ENCODE measurements at places on chromosomes 12 and 14.

DNA sequence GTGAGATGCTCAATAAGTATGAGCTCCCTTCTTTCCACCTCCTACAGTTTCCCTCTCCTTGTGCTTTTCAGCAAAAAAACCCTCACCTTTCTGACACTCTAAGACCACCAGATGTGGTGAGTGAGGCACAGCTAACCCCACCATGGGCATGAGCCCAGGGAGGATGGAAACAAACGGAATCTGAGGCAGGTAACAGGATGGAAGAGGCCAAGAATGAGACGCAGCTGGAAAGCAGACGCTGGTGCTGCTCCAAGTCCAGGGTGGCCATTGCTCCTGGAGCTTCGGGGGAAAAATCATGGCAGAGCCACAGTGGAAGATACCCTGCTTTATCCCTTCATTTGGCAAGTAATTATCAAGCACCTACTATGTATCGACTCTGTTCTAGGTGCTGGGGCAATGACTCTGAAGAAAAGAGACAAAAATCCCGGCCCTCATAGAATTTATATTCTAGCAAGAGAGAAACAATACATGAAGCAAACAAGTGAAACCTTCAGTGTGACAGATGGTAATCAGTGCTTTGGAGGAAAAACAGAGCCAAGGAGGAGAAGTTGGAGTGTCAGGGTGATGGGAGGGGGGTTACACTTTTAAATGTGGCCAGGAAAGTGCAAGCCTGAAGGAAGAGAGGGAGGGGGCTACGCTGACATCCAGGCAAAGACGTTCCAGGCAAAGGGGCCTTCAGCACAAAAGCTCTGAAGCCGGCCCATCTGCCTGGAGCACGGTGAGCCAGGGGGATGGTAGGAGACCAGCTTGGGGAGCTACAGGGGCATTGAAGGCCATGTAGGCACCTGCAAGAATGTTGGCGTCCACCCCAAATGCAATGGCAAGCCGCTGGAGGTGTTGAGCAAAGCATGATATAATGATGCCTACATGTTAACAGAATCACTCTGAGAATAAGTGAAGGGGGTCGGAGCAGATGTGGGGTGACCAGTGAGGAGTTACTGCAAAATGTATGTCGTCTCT is 154.2 kb downstream of the DPF3 start:
- no peak for DNase-seq

DNA sequence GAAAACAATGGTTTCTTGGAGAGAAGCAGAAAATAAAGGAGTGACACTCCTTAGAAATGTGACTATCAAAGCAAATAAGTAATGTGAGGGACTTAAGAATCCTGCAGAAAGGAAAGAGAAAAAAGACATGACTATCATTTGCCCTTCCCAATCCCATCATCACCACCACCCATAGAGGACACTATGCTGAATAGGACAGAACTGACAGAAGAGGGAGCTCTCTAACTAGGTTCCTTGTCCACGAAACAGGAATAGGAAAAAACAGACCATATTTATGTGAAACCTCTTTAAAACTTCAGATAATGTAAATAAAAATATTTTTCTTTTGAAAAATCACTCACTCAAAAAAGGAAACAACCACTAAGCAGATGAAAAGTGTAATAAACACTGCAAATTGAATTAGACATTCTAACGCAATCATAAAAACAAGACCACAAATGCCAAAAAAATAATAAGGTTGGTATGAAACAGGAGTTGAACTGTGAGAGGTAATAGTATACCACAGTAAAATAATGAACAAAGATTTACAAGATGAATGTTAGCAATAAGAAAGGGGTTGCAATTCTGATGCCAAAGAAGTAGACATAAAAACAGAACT is 24.1 kb downstream of the KLRD1 start:
- DNase-seq, result no peak

GRCh38 chr14:50775357-50775756 is 55.6 kb downstream of the NIN start:
- DNase-seq, result no peak

DNA sequence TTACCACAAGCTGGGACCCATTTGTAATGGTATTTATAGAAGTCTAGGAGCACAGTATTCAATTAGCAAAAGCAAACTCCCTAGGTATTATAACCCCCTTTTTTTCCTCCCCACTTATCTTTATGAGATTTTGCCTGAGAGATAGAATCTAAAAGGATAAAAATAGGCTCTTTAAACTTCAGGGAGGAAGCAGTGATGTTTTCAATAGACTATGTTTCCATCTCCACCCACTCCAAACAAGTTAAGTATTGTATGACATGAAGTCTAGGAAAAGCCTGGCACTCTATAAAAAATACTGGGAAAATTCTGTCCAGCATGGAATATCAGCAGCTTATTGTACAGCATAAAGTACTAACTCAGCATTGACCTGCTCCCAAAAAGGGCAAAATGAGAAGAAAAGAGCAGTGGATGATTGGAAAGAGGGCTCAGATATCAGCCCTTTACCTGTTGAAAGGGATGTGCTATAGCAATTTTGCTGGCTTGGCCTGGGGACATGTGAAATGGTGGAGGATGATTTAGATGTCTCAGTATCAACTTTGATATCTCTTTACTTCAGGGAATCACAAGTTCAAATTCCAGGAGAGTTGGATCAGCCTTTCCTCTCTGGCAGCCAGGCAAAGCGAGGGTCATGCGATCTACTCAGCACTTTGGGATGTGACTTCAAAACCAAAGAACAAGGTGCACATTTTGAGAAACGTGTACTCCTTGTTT is 72.4 kb downstream of the IGF1 start:
- DNase-seq, result no peak

- DNase-seq, result no peak
Measured at GRCh38 chr12:101780599-101780998, 41.3 kb upstream of the SYCP3 start.

- no peak for DNase-seq
Measured at GRCh38 chr12:16021676-16022075, 110.5 kb downstream of the DERA start.

- DNase-seq, result no peak
Measured at GRCh38 chr12:50285253-50285652, 1.9 kb upstream of the LIMA1 start.

DNA sequence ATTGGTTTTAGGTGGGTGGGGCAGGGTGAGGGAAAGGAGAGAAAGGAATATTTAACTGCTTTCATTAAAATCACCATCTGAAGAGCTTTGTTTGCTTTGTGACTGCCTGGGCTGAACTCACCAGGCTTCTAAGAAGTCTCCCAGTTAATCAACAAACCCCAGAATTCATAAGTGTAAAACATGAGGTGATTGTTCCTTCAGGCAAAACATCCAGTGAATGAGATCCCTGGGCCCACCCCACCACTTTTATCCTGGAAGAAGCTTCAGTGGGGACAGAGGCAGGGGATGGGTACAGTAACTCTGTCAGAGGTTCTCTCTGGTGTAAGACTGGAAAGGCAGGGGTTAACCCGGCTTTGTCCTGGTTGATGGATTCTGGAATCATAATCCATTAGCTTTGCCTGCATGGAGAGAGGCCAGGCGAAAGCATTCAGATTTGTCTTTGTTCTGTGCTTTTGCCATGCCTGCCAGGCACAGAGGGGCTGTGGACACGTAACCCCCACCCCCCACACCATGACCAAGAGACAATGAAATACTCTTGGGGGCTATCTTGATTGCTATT is 16.7 kb downstream of the PDE1B start:
- no peak for DNase-seq

DNA sequence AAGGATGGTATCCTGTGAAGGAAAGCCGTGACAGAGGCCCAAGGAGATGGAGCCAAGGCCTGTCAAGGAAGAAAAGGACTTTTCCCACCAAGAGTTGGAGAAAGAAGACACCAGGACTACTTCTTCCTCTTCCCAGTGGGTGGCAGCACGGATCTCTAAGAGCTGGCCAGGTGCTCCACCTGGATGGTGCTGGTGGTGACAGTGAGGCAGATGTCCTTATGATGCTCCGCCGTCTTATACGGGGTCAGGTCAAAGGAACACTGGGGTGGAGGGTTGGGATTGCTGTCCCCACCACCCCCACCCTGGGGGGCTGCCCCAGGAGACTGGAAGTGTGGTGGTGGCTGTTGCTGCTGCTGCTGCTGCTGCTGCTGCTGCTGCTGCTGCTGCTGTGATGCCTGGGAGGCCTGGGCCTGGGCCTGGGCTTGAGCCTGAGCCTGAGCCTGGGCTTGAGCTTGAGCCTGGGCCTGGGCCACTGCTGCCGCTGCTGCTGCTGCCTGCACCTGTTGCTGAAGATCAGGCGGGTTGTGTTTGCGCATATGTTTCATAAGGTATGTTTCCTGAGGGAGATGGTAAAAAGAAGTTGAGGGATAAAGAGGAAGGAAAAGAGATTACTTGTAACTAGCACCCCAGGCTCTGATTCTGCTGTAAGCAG is 4.8 kb upstream of the ING4 start:
- DNase-seq, result no peak
